Gastroesophageal sphincter (tissue), 4 donors: ENCODE measurements at places on chromosomes 5 and 9. TPM values are rescaled to one million over a fixed set of nuclear protein-coding genes. Genes with fewer than 3 reads are reported as not detected.

- ATAC-seq: peak; percentile 62
- H3K4me3 ChIP-seq: no peak overlapping the region
- H3K27me3 ChIP-seq: no peaks in the 10 kb centered on the region
- H3K4me1 ChIP-seq: no peaks in the 10 kb centered on the region
Measured at GRCh38 chr5:170757182-170757601, 26.3 kb upstream of the GABRP start.

- peak overlapping the region; percentile 16 for H3K27ac ChIP-seq
- ATAC-seq: no peak
- H3K4me3 ChIP-seq: no peak overlapping the region
Measured at GRCh38 chr5:67983251-67984110, 232.1 kb upstream of the PIK3R1 start.

DNA sequence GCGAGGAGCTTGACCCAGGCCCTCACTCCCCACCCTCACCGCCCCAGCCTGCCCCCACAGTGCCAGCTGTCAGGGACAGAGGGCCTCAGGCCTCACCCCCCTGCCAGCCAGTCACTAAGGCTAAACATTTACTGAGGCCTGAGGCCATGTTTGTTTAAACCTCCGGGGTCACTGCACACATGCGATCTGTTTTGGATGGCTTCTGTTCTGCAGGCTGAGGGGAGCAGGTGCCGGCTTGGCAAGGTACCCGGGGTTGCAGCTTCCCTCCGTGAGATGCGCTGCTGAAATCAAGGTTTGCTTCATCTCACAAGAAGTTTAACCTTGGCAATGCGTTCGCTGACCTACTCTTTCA, 103.3 kb upstream of the BOD1 start:
- H3K4me1 ChIP-seq: no peaks in the 10 kb centered on the region
- H3K36me3 ChIP-seq: no peaks in the 10 kb centered on the region
- H3K27ac ChIP-seq: no peak overlapping the region
- no peak overlapping the region for H3K4me3 ChIP-seq
- ATAC-seq: no peak

DNA sequence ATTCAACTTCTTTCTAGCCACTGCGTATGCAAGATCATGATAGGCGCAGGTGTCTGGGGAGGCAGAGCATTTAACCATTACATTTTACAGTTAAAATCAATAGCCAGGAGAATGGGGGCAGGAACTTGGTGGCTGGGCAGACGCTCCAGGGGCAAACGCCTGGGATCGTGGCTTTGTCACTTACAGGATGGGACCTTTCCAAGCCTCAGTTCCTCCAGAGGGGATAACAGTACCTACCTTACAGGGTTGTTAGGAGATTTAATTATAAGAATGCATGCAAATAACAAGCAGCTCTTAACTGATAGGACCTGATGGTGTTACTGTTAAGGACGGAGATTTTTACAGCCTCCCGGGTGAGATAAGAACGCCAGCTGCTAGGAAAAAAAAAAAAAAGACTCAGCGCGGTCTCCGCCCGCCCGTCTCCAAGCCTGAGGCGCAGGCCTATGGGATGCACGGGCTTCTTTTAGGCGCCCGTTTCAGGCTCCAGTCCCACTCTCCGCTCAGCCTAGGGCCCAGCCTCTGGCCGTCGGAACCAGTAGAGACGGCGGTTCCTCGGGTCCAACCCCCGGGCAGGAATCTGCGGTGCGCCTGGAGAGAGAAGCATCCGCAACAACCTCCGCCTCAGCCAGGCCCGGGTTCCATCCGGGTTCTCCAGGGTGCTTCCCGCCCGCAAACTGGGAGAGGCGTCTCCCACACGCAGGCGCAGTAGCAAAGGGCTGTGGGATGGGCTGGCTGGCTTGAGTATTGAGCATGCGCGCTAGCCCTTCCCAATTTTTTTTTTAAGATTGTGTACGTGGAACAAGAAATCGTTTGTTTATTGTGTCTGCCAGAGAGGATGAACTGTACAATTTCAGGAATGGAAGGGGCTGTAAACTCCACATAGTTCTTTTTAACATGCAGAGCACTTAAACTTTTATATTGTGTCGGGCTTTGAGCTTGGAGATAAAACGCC, at the start of gene FAM200C:
Gene FAM200C, minus strand, starts transcription at position 653 of the 952 bp plus-strand sequence. CDS start 4,564 bp downstream, outside the sequence.
- no peaks in the 10 kb centered on the region for H3K27me3 ChIP-seq
- peaks cover 3% of the 10 kb centered on the region for H3K4me1 ChIP-seq
- peak within 1 kb of the TSS; percentile 92 for H3K27ac ChIP-seq
- peaks cover 8% of the 10 kb centered on the region for H3K36me3 ChIP-seq

DNA sequence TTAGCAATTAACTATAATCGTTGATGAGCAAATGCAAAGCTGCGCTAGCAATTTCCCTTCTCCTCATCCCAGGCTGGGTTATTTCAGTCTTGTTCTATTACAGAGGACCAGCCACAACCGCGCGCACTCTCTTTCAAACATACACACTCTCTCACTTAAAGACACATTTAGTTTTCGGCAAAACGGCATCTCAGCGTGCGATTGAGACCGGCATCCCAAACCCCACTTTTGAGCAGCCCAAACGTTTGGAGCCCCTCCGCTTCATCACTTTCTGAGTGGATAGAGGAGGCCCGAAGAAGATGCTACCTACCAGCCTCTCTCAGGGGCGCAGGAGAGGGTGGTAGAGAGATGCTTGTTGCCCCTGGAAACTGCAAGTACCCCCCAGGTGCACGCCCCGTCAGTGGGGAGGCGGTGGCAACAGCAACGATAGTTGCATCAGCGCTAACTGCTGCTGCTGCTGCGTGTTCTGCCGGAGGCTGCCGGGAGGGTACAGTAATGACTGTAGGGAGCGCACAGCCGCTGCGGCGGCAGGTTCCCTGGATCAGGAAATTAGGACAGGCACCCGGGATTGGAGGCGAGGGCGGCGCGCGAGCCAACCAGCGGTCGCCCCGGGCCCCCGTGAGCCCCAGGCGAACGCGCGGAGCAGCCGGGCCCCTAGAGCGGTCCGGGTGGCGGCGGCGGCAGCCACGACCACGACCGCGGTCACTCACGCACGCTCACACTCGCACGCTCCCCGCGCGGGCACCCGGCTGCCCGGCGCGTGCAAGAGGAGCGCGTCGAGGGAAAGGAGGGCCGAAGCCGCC, 467 bp upstream of the VLDLR start:
- ATAC-seq: peak; percentile 87
- H3K27me3 ChIP-seq: no peaks in the 10 kb centered on the region
- no peaks in the 10 kb centered on the region for H3K4me1 ChIP-seq
- no peaks in the 10 kb centered on the region for H3K36me3 ChIP-seq

DNA sequence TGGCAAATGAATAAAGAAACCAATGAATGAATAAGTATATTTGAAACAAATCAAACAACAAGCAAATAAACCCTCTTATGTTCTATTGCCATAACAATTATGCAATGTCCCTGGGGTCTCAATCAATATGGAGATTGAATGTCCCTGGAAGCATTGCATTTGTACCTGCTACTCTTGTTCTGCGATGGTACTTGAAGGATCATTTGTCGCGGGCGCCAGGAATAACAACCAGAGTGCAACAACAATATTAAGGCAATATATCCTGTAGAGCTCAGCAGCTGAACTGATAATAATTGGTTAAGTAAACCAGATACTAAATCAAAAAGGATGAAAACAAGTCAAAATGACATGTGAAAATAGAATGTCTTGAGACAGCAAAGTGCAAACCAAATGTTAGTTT, 1001.9 kb upstream of the NUDT12 start:
- ATAC-seq: no peak
- no peaks in the 10 kb centered on the region for H3K4me1 ChIP-seq
- H3K4me3 ChIP-seq: no peak overlapping the region
- H3K27me3 ChIP-seq: no peaks in the 10 kb centered on the region
- no peak overlapping the region for H3K27ac ChIP-seq

- no peaks in the 10 kb centered on the region for H3K27me3 ChIP-seq
- no peak for ATAC-seq
- H3K4me1 ChIP-seq: peaks cover 33% of the 10 kb centered on the region
- H3K27ac ChIP-seq: no peak overlapping the region
- no peak overlapping the region for H3K4me3 ChIP-seq
- H3K36me3 ChIP-seq: no peaks in the 10 kb centered on the region
Measured at GRCh38 chr9:16152276-16153101, 599.6 kb downstream of the CCDC171 start.

- peaks cover 7% of the 10 kb centered on the region for H3K27me3 ChIP-seq
- no peak overlapping the region for H3K4me3 ChIP-seq
- H3K27ac ChIP-seq: no peak overlapping the region
- H3K4me1 ChIP-seq: peaks cover 53% of the 10 kb centered on the region
Measured at GRCh38 chr9:136582977-136583735, 37.3 kb upstream of the NOTCH1 start.

DNA sequence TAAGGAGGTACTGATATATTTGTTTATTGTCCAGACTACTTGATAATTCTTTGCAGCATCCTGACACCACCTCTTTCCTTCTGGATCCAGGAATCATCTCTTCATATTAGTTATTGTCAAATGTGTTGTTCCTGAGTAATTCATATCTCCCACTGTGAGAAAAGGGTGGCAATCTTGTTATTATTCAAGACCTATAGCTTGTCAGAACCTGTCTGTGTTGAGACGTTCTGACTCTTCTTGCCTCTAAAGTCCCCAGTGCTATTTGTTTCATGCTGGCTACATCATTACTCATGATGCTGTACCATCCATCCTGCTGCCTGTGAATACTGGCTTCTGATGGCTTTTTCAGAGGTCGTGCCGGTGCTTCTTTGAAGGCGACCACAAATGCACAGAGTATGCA, 68.7 kb upstream of the TAF11L2 start:
- no peaks in the 10 kb centered on the region for H3K36me3 ChIP-seq
- ATAC-seq: no peak
- no peak overlapping the region for H3K27ac ChIP-seq
- peaks cover 5% of the 10 kb centered on the region for H3K27me3 ChIP-seq
- no peak overlapping the region for H3K4me3 ChIP-seq

DNA sequence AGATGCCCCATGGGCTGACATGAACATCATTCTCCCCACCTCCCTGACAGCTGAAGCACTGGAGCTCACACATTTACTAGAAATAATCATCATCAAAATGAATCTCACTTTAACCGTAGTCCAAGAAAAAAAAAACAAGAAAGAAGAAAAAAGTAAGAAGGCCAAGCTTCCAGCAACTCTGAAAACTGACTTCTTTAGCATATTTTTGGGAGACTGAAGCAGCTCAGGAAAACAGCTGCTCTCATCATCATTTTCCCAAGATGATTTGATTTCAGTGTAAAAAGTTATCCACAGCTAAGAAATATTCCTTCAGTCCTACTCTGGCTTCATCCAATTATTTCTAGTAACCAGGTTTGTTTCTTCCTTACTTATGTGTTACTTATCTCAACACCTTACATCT, 91.7 kb downstream of the GLDC start:
- H3K27me3 ChIP-seq: no peaks in the 10 kb centered on the region
- no peaks in the 10 kb centered on the region for H3K36me3 ChIP-seq
- H3K4me3 ChIP-seq: no peak overlapping the region
- ATAC-seq: no peak

- no peak overlapping the region for H3K4me3 ChIP-seq
- ATAC-seq: peak; percentile 4
- H3K27me3 ChIP-seq: peaks cover 2% of the 10 kb centered on the region
- no peaks in the 10 kb centered on the region for H3K36me3 ChIP-seq
- no peak overlapping the region for H3K27ac ChIP-seq
Measured at GRCh38 chr5:153960269-153961215, 78.2 kb downstream of the FAM114A2 start.

PTGER4 gene
- 26.5 TPM for total RNA-seq

KIF4B gene
- under 0.01 TPM for total RNA-seq

PCDHB11 gene
- 0.99 TPM for total RNA-seq

TSLP gene
- 0.96 TPM for total RNA-seq
